ENCODE measurements at places on chromosomes 2 and 18. TPM values are rescaled to one million over a fixed set of nuclear protein-coding genes. Genes with fewer than 3 reads are reported as not detected.

LAPTM4A gene
- total RNA-seq = 29.0 TPM

ANKRD29 gene
- total RNA-seq = not detected

MEMO1 gene
- total RNA-seq = 78.6 TPM

SULT1C2 gene
- total RNA-seq = not detected

DNA sequence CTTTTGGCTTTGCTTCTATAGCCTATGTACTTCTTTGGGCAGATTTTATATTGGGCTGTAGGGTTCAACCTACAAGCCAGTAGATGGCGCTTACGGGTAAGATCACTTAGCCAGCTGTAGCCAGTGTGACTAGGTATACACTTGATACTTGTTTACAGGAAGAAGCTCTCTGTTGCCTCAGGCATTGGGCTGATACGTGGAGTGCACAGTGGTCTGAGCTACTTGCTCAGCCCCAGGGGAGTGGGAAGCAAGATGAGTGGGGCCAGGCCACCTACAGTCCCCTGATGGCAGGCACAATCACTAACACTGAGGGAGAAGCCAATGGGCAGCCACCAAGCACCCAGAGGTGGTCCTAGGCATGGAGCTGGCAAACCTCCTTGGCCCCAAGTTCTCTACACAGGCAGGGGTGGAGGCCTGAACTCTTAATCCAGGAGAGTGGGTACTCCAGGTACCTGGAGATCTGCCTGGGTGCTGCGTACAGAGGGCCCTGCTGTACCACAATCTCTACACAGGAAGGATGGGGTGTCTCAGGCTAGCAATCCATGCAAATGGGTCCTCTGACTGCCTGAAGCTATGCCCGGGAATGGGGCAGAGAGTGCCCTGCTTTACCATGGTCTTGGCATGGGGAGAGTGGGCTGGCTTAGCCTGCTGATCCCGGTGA is 122.2 kb downstream of the NCOA1 start:
- peak; percentile 6 for DNase-seq

DNA sequence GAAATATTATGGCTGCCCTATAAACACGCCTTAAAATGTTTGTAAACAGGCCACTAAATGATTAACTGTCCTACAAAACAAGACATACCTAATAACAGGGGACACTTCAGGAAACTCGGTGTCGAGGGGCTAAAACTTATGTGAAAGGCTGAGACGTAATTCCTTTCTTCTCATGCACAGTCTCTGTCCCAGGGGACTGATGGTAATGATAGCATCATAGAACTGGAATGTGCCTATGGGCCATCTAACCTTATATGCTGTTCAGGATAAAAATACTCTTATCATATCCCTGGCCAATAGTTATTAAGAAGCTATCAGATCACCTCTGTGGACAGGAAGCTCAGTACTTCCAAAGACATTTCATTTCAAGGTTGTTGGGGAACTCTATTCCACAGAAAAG is 252.6 kb upstream of the RASGRP3 start:
- DNase-seq = no peak

DNA sequence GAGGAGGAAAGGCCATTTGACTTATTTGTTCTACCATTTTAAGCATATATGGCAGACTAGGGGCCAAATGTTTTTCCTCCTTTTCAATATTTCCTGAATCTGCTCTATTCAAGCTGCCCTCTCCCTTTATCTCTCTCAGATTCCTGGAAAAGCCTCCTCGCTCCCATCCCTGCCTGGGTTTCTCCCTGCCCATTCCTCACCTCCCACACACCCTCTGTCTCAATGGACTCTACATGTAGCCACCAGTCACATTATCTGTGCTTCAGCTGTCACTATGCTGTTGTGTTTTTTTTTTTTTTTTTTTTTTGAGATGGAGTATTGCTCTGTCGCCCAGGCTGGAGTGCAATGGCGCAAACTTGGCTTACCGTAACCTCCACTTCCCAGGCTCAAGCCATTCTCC is 22.9 kb downstream of the TYMS start:
- DNase-seq = no peak

- DNase-seq = no peak
Observed at GRCh38 chr2:105252271-105252670, 10.7 kb downstream of the GPR45 start.

- DNase-seq = no peak
Observed at GRCh38 chr2:237486334-237486818, 675 bp upstream of the MLPH start.
